ENCODE measurements at places on chromosomes 2 and 18.

- DNase-seq: peak; percentile 5
Measured at GRCh38 chr2:118089139-118089800, 999 bp downstream of the INSIG2 start.

- no peak for DNase-seq
Measured at GRCh38 chr2:67374949-67375348, 22.2 kb upstream of the ETAA1 start.

DNA sequence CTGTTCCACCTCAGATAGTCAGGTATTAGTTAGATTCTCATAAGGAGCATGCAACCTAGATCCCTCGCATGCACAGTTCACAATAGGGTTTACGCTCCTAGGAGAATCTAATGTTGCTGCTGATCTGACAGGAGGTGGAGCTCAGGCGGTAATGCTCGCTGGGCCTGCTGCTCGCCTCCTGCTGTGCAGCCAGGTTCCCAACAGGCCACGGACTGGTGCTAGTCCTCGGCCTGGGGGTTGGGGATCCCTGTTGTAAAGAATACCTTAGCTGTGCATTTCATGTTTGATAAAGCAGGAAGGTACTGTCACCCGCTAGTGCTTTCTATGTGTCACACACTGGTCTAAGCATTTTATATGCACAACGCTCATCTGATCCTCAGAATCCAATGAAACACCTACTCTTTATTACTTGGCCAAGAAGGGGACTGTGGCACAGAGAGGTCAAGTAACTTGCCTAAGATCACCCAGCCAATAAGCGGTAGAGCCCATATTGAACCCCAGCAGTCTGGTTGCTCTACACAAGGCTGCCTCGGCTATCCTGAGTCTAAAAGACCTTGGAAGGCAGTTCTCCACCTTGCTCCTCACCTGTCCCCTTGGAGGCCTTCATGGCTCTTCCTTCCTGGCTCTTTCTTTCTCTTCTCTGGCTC lies 35.8 kb downstream of the SLC4A3 start:
- no peak for DNase-seq

GRCh38 chr2:152466980-152467676 lies 132.2 kb downstream of the FMNL2 start:
- no peak for DNase-seq

- no peak for DNase-seq
Measured at GRCh38 chr2:85468704-85469349, 50.3 kb downstream of the SH2D6 start.

DNA sequence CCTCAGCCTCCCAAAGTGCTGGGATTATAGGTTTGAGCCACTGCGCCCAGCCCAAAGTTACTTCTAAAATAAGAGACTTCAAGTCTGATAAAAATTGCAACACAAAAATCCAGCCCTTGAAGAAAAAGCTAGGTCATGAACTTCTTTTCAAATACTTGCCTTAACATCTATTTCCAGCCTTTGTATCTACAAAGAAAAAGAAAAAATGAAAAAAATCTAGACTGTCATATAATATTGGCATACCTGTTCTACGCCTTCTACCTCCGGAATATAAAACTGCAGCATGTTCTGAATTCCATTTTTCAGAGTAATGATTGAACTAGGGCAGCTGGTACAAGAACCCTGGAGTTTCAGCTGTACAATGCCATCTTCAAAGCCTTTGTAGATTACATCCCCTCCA lies 13.1 kb upstream of the GFPT1 start:
- DNase-seq: no peak

GRCh38 chr2:99171377-99172140 lies 9.3 kb downstream of the MITD1 start:
- DNase-seq: no peak

GRCh38 chr18:57210716-57211411 lies 64.0 kb downstream of the BOD1L2 start:
- no peak for DNase-seq

- DNase-seq: no peak
Measured at GRCh38 chr2:238235331-238235732, 4.5 kb downstream of the HES6 start.

GRCh38 chr2:113679457-113679856 lies 52.4 kb downstream of the RABL2A start:
- peak; percentile 15 for DNase-seq

DNA sequence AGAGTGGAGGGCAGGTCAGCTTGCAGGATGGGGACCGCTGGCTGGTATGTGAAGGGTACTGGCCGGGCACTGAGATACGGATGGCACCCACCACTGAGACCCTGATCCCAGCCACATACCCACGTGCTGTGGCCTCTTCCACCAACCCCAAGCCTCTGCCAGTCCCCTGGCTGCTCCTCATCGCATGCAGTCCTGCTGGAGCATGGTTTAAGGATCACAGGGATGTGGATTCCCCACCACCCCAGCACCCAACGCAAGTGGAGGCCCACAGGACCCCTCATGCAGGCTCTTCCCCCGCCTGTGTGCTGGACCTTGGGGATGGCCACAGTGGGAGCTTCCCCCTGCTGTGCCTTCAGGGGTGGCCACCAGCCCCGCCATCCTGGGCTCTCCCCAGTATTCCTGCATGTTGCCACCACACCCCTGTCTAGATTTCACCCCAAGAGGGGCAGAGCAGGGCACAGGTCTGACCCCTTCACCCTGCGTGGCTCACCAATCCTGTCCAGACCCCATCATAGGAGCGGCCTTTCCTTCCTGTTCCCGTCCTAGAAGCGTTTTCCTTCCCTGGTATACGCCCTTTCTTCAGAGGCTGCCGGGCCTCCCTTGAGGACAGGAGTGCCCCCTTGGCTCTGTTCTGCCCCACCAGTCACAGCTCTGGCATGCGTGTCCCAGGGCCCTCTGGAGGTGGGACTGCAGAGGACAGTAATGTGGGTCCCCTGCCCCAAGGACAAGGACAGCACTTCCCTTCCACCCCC lies 18.3 kb downstream of the MLPH start:
- no peak for DNase-seq

GRCh38 chr18:42604820-42605219 lies 510.7 kb downstream of the RIT2 start:
- no peak for DNase-seq

DNA sequence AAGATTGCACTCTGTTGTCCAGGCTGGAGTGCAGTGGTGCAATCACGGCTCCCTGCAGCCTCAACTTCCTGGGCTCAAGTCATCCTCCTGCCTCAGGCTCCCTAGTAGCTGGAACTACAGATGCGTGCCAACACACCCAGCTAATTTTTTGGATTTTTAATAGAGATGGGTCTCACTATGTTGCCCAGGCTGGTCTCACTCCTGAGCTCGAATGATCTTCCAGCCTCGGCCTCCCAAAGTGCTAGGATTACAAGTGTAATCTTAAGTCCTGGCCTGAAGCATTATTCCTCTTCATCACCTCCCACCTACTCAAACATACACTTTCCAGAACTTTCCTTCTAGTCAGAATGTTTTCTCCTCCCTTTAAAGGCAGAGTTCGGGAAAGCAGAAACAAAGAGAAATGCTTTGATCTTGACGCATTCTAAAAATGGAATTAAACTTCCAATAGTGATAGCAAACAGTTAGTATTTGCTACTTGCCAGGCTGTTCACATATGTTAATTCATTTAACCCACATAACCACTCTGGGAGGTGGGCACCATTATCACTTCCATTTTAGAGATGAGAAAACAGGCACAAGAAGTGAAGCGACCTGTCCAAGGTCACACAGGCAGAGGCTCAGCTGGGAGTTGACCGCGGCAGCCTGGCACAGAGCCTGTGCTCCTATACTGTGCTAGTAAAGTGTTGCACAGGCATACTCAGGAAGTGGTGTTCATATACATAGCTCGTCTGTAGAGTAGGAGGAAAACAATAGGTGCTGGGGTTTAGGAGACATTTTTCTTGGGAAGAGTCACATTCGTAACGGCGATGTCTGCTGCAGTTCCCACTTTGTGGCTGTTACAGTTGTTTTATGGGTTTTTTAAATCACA lies 24.6 kb downstream of the TEX44 start:
- no peak for DNase-seq

DNA sequence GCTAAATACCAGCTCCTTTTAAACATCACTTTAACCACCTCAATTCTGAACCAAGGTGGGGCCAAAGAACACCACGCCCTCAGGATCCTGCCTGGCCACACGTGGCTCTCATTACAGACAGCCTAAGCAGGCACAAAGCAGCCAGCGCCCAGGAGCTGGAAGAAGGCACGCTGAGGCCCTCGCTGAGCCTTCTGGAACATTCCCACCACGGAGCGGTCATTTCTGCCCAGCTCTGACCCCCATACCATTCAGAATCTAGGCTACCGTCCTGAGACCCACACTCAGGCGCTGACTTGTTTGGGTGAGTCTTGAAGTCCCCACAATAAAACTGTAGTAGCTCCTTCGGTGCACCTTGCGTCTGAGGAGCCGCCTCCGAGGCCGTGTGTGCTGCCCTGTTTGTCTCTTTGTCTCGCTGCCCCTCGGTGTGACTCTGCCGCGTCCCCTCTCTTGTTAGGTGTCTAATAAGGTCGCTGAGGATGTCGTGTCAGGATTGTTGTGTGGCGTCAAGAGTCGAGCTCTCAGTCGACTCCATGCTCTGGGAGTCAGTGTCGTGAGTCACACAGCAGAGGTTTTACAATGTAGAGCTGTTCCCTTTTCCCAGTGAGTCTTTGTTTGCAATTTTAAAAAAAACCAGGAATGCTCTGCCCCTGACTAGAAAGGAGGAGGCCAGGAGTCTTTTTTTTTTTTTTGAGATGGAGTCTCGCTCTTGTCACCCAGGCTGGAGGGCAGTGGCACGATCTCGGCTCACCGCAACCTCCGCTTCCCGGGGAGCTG lies 242.4 kb downstream of the KLHL29 start:
- no peak for DNase-seq

DNA sequence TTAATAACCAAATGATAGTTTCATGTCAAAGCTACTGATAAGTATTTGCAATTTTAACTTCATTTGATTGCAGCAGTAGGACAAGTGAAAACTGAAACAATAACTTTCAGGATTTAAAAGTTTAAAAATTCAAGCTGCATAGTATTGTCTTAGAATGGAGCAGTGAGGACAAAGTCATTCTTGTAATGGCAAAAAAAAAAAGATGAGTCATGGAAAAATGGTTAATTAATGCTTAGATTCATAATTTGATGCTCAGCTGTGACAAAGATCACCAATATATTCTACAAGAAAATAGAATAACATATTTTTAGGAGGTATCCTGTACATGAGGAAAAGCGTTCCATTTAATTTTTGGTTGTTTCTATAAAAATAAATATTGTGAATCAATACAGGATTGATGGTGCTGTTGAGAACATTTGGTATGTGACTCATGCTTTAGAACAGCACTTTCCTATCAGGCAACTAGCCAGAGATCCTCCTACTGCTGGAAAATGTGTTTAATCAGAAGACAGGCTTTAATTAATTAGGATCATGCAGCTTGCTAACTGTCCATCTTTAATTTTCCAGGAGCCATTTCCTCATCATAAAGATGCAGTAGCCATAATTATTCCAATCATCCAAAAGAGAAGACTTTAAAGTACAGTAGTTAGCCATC lies 239.0 kb upstream of the MMADHC start:
- DNase-seq: no peak

GRCh38 chr2:85717308-85718008 lies 23.3 kb downstream of the GNLY start:
- no peak for DNase-seq

DNA sequence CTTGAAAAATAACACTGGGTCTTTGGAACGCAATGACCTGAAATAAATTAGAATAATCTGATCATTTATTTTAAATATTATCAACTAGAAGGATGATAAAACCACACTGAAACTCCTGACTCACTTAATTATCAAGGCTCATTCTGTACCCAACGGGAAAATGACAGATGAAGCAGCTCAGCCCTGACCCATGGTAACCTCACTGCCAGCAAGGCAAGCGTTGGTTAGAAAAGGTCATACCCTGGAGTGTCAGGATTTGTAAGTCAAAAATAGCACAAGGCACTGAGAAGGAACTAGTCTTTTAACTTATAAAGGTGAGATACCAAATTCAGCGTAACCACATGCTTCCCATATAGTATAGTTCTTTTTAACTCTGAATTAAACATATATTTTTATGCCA lies 277.5 kb downstream of the ETAA1 start:
- no peak for DNase-seq

- DNase-seq: no peak
Measured at GRCh38 chr2:4515871-4516761, 812.7 kb downstream of the DCDC2C start.

DNA sequence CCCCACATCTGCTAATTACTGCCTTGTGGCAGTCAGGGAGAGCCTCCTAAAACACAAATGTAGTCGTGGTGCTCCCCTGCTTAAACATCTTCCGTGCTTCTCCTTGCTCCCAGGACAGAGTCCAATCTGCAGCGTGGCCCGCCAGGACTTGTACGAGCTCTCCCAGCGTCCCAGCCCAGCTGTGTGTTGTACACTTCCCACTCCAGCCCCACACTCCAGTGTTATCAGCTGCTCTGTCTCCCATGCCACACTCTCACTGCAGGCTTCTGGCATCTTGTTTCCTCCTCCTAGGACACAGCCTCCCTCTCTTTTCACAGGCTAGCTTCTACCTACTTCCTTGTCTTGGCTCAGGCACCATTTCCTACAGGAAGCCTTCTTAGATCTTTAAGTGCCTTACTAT lies 199.4 kb downstream of the ALPK2 start:
- no peak for DNase-seq

GRCh38 chr2:62382757-62383156 lies 123.2 kb downstream of the TMEM17 start:
- no peak for DNase-seq

GRCh38 chr2:203689426-203690116 lies 16.9 kb upstream of the CD28 start:
- DNase-seq: peak; percentile 19

DNA sequence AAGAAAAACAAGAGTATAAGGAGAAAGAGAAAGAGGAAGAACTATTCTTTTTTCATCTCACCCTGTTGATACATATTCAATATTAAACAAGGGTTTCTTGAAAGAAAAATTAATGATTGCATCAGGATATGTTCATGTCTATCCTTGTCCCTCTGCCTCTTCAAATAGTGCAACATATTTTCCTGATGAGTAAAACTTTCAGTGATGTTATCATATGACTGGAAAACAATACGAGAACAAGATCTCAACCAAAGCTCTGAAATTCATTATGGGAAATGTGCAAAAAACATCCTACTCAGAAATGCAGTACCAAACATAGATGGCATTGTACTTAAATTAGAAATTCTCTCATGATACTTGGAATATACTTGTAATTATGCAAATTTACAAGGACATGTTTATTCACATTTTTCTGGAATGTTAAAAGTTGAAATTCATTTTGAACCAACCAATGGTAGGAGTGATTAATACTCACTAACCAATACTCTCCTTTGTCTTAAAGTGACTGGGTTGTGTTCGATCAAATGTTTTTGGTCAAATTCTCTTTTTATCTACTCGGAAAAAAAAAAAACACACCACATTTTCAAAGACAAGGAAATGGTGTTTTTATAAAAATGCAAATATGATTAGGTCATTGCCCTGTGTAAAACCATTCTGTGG lies 148.9 kb upstream of the GULP1 start:
- no peak for DNase-seq
